ENCODE measurements at places on chromosomes 1 and 21. TPM values are rescaled to one million over a fixed set of nuclear protein-coding genes. Genes with fewer than 3 reads are reported as not detected.

PATJ gene
- 7.1 TPM for total RNA-seq

HCRTR1 gene
- total RNA-seq = not detected

AGPAT3 gene
- 38.0 TPM for total RNA-seq

KIF14 gene
- total RNA-seq = 2.0 TPM

KRTAP10-9 gene
- total RNA-seq = not detected

PLA2G2C gene
- total RNA-seq = not detected

GPR61 gene
- not detected for total RNA-seq

SPOCD1 gene
- 7.0 TPM for total RNA-seq

ITLN2 gene
- 1.5 TPM for total RNA-seq

TSPEAR gene
- total RNA-seq = not detected

PODN gene
- 4.1 TPM for total RNA-seq

SMPDL3B gene
- 0.12 TPM for total RNA-seq

ANGPTL1 gene
- total RNA-seq = 2.8 TPM

CD1B gene
- not detected for total RNA-seq

S100A8 gene
- not detected for total RNA-seq

APCS gene
- total RNA-seq = not detected

MCOLN2 gene
- under 0.01 TPM for total RNA-seq

CCDC27 gene
- not detected for total RNA-seq

TRIM58 gene
- not detected for total RNA-seq

NHLH1 gene
- total RNA-seq = not detected

PLEKHA6 gene
- total RNA-seq = 0.08 TPM

LRRC52 gene
- total RNA-seq = not detected

CELA3B gene
- not detected for total RNA-seq

ENTREP3 gene
- 3.6 TPM for total RNA-seq

LEPR gene
- 21.6 TPM for total RNA-seq

LCE1A gene
- total RNA-seq = not detected

PRR9 gene
- not detected for total RNA-seq

LAMB3 gene
- 5.6 TPM for total RNA-seq

USP16 gene
- total RNA-seq = 22.3 TPM

WNT3A gene
- total RNA-seq = not detected

TNFRSF4 gene
- not detected for total RNA-seq

METTL13 gene
- 24.4 TPM for total RNA-seq

CATSPER4 gene
- total RNA-seq = not detected

OLIG1 gene
- not detected for total RNA-seq

PRELP gene
- 2.3 TPM for total RNA-seq

Data from smooth muscle cell of the coronary artery (primary cell).